ENCODE measurements at places on chromosomes 2 and 18.

DNA sequence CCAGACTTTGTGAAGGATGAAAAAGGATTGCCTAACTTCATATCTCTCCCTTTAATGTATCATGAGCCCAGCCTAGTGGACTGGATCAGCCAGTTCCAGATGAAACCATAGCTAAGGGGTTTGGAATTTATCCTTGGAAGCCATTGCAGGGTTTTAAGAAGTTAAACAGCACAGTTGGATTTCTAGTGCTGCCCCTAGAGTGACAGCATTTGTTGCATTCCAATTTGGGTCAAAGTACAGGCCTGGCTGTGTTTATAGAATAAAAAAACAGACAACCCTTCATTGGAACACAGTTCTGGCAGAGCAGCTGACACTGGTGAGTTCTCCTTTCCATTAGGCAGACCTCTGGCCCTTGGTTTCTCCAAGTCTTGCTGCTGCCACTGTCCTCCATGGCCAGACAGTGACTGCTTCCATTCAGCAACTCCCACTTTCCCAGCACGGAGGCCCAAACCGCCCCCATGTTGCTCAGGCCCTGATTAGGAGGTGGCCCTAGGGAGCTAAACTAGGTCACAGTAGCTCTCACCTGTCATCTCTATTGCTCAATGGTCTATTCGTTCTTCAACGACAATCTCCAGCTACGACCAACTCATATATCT lies 8.0 kb downstream of the GPR39 start:
- DNase-seq: no peak

GRCh38 chr18:41829647-41830516 lies 125.2 kb upstream of the PIK3C3 start:
- DNase-seq: no peak

GRCh38 chr2:9668687-9669345 lies 38.0 kb upstream of the YWHAQ start:
- no peak for DNase-seq

DNA sequence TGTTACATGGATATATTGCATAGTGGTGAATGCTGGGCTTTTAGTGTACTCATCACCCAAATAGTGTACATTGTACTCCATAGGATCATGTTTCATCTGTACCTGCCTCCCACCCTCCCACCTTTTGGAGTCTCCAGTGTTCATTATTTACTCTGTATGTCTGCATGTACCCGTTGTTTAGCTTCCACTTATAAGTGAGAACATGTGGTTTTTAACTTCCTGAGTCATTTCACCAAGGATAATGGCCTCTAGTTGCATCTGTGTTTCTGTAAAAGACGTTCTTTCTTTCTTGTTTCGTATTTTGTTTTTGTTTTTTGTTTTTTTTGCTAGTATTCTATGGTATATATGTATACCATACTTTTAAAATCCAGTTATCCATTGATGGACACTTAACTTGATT lies 107.5 kb downstream of the MSTN start:
- DNase-seq: no peak

DNA sequence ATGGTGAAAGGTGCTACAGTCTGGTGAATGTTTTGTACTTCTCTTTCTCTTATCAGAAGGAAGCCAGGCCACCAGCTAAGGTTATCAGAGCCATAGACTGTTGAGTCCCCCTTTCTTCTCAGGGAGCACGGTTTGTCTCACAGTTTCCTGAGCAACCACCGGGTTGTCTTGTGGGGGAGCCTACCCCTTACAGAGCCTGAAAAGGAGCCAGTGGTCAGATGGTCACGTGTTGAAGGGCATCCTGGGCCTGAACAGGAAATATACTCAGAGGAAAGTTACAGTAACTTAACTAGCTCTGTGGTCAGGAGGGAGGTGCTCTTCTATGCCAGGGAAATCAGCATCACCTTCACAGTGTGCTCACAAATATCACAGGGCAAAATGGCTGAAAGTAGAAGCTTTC lies 11.6 kb downstream of the CD28 start:
- DNase-seq: no peak

- no peak for DNase-seq
Observed at GRCh38 chr2:70603066-70603465, 49.4 kb upstream of the TGFA start.

DNA sequence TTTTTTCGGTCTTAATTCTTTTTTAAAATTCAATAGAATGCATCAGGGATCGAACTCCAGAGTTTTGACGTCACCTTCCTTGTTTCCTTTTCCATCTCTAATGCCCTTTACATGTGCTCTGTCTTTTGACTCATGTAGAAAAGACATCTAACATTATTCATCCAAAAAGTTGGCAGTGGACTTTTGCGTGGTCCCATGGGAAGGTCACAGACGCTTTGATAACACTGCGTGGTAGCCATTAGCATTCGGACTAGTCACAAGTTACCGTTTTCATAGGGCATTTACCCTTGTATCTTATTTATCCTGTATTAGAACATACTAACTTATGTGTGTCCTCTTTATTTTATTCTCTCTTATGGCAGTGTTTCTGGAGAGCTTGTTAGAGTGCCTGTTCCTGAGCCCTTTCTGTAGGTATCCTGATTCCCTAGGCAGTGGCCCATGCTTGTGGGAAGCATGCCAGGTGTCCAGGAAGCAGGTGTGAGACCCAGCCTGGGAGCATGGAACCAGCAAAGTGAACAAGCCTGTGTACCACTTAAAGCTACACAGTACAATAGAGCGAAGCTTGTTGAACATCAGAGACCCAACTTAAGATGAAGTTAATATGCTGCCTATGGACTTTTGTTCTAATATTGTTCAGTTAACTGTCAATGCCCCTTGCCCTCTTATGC lies 73.6 kb upstream of the RBM44 start:
- no peak for DNase-seq

GRCh38 chr18:32980896-32981295 lies 208.1 kb upstream of the KLHL14 start:
- no peak for DNase-seq

GRCh38 chr2:204681412-204681811 lies 136.1 kb downstream of the PARD3B start:
- DNase-seq: no peak

DNA sequence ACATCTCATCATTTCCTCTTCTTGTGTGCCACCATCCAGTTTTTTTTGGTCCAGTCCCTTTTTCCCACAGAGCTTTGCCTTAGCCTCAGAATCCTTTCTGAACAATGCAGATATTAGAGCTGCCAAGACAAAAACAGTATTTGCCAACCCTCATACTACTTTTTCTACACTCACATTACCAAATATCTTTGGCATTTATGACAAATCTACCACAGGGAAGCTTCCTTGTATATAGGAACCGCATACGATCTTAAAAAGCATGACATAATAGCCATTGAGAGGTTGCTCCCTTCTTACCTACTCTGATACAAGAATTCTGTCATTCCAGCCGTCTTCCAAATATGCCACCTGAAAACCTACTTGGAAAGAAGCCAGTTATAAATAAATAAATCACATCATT lies 9.4 kb downstream of the ZNF24 start:
- DNase-seq: no peak

DNA sequence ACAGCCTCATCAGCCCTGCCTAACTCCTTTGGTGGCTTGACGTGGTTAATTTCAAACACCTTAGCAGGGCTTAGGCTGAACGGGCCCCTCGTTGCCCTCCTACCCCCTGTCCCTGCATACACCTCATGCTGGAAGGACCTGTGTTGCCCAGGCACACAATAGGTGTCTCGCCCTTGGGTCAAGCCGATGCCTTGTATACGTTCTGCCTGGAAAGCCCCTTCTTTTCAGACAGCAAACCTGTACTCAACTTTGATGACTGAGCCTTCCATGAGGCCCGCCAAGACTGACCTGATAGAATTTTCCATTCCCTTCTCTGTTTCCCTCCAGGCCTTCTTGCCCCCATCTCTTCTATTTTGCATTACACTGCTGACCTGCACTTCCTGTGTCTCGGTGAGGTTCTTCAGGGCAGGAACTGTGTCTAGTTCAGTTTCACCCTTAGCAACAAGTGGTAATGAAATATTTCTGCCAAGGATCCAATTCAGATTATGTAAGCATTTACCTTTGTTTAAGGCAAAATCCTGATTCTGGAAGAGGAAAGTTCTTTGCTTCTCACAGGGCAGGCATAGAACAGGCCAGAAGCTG lies 7.9 kb downstream of the GREB1 start:
- DNase-seq: no peak

Data from SW 1271 (cell line).